Trophoblast cell (in vitro differentiated cells and primary cell): ENCODE measurements at places on chromosomes 5 and 9.

DNA sequence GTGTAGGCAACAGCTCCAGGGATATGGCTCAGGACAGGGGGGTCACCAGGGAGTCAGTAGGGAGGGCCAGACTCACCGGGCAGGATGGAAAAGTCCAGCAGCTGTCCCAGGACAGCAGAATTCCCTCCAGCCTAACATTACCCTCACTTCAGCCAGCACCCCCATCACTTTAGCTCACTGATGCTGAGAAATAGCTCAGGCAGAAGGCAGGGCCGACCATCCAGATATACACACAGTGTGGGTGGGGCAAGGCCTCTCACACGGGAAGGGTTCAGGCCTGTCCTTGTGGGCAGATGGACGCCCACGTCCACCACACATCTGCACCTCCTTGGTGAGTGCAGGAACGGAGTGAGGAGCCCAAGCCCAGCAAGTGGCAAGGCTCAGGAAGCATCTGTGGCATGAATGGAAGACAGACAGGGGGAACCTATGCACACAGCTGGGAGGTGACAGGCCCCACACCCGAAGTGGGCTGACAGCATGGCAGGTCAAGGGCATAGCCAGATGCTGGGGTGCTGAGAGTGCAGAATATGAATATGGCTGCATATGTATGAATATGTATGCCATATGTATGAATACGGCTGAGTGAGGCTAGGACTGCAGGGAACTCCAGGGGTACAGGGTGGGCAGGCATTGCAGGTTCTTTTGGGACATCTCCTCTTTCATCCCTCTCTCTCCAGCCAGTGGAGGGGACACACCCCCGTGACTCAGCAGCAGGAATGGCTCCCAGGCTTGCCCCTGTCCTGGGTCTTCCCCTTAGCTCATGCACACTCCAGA lies 17.0 kb downstream of the BICD2 start:
- DNase-seq: no peak

DNA sequence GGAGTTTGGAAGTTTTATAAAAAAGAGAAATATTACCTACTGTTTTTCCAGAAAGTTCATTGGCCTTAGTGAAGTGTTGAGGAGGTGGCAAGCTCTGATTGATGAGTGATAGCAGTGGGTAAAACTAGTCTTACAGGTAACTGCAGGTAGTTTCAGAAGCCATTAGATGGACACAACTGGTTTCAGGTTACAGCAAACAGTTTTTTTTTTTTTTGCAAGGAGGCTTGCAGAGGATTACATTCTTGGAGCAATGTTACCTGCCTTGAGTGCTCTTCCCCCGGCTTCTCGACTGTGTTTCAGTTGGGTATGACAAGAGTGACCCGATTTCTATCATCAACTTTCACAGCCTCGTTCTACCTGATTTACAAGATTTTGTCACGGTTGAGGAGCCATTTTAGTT lies 333.4 kb downstream of the YTHDC2 start:
- DNase-seq: no peak

- no peak for DNase-seq
Measured at GRCh38 chr5:10586008-10586407, 22.1 kb downstream of the ANKRD33B start.

- no peak for DNase-seq
Measured at GRCh38 chr5:96808868-96809558, 1.3 kb upstream of the ERAP1 start.

DNA sequence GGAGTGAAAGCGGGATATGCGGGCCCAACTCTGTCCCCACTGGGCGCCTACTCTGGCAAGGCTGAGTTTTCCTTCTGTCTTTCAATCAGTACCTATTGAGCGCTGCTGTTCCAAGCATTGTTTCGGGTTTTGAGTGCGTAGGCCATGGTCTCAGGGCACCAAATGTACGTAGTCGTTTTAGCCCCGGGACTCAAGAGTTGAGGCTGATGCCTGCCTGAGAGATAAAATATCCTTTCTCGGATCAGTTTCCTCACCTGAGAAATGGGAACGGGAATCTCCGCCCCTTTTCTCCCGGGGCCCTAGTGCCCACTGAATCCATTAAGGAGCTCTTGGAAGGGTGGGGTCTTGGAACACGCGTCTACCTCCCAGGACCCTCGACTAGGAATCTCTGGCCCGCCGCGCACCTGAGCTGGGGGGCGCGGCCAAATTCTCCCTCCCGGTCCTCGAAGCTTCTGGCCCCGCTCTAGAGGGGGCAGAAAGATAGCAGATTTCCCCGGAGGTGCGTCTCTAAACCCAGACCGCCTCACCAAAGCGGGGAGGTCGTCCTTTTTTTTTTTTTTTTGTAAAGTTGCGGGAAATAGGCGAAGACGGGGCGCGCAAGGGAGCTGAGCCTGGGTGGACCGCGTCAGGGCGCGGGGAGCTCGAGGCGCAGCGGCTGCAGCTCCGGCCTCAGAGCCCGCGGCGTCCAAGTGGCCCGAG lies 494 bp upstream of the CXXC5 start:
- peak; percentile 29 for DNase-seq

GRCh38 chr9:16268067-16268881 lies 602.2 kb downstream of the BNC2 start:
- DNase-seq: no peak
